ENCODE measurements at places on chromosomes 5 and 9. TPM values are rescaled to one million over a fixed set of nuclear protein-coding genes. Genes with fewer than 3 reads are reported as not detected.

DNA sequence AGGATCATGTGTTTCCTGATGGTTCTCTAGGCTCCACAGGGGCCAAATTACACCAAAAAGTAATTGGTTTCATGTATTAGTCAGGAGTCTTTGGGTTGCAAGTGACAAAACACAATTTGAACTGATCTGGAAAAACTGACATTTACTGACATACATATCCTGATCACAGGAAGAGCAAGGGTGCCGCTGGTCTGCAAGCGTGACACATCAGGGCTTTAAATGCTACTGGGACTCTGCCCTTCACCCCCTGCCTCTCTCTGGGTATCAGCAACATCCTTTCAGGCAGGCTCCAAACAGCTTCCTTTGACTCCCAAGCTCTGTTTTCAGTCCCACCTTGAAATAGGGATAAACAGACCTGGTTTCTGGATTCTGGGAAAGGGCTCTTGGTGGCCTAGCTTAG lies 197.5 kb downstream of the PALM2AKAP2 start:
- no peak for DNase-seq

DNA sequence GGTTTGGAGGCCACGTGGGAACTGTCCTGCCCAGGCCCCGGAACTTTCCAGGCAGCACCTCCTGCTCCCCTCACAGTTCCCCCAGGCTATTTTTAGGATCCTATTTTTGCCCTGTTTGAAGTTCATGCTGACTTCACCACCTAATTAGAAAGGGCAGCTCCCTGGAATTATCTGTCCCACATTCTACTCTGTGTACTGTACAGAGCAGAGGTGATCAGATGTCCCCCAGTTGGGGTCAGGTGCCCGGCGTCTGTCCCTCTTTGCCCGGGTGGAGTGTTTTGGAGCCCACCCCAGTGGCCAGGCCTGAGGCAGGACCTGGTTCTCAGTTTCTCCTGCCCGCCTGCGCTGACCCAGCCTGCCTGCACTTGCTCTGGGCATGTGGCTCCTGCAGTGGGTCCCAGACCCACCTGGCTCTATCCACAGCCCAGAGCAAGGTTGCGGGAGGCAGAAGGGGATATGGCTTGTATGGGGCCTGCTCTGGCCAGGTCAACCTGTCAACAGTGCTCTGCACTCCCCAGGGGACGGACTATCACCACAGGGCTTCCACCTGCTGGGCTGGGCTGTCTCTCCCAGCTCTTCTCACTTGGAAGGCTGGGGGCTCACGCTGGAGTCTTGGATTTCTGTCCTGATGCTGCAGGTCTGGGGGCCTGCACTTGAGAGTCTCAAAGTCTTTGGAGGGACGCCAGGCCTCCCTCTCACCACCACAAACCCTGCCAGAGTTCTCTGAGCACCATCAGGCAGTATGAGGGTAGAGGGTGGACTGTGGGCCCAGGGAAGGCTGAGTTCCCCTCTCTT lies 268.3 kb downstream of the GADD45G start:
- no peak for DNase-seq

CCDC192 gene
- total RNA-seq, result not detected

DNA sequence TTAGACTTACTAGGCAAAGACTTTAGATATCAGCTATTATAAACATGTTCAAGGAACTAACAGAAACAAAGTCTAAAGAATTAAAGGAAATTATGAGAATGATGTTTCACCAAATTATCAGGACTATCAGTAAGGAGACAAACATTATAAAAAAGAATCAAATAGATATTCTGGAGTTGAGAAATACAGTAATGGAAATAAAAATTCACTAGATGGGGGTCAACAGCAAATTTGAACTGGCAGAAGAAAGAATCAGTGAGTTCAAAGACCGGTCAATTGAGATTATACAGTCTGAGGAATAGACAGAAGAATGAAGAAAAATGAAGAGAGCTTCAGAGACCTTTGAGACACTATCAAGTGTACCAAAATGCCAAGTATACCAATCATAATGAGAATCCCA lies 9.6 kb upstream of the IL13 start:
- no peak for DNase-seq

GRCh38 chr5:42949348-42950115 lies 90.6 kb downstream of the ANXA2R start:
- no peak for DNase-seq

DNA sequence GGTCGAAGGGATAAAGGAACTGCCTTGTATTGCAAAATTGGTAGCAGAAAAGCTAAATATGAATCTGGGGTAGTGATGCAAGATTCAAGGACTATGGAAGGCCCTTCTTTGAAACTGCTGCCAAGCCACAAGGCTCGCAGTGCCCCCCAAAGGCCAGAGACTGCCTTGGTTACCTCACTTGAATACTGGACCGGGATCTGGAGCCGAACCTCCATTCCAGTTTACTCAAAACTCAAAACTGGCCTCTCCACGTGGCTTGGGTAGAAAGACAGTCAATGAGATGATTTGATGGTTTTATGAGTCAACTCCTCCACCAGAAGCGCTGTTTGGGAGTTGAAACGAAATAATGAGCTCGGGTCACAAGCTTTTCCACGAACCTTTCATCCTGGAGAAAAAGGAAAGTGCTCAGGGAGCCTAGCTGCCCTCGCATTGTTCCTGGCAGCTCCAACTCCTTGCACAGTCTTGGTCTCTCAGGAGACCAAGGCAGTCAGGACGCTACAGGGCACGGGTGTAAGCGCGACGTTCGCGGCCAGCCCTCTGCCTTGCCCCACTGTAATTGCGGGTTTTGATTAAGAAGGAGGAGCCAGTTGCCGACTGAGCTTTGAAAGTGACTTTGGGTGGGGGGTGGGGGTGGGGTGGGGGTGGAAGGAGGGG lies 2.8 kb downstream of the ST8SIA4 start:
- peak; percentile 84 for DNase-seq

DNA sequence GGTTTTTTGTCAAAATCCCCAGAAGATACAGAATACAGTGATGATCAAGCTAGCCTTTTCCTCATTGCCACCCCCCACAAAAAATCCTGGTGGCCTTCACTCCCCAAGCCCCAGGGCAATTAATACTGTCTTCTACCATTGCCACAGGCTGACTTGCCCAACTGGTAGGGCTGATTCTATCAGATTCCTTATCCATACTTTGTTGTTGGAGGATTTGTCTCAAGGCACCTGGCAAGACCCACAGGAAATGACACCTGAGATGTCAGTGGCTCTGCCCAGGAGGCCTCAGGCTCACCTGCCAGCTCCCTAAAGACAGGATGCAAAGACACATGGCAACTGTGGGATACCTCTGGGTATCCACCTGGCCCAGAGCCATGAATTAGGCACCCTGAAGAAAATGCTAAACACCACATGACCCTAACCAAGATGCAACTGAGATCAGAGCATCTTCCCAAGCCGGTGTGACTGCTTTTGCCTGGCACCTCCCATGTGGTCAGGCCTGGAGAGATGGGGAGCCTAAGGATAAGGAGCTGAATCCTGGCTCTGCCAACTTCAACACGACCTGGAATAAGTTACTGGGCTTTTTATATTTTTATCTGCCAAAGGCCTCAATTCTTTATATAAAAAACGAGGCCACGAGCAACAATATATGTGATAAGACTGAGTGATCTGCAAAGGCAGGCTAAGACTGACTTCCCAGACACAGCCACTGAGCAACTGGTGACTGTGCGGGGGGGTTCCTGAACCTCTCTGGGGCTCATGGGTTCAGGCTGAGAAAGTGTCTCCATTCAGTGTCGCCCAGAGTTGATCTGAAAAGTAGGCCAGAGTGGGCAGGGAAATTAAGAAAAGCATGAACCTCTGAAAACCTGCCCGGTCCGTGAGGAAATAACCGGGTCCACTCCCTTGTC lies 944 bp downstream of the ATOX1 start:
- no peak for DNase-seq

GRCh38 chr5:134437847-134438581 lies 26.3 kb upstream of the CDKN2AIPNL start:
- DNase-seq, result peak; percentile 39

- DNase-seq, result no peak
Measured at GRCh38 chr5:77725616-77726015, 50.5 kb downstream of the TBCA start.

- no peak for DNase-seq
Measured at GRCh38 chr9:135773530-135774238, 71.7 kb downstream of the KCNT1 start.

DNA sequence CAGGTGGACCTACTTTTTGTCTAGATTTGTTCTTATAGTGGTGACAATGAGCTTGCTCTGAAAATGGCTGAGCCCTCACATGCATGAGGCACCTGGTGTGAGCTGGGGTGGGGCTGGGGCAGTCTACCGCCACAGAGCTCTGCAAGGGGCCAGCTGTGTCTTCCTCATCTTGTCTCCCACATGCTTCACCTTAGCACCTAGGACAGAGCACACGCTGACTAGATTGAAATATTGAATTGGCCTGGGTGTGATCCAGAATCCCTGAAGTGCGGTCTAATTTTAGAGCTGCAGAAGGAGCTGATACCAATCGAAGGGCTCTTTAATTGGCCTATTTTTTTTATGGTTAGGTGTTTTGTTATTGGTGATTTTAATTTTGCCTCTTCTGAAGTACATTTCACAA lies 126.1 kb upstream of the NFIB start:
- DNase-seq, result no peak

TRIM36 gene
- 5.4 TPM for total RNA-seq
